DMS 273 treated with DMSO at 0.1 percent for 48 hours (cell line): ENCODE measurements at places on chromosomes 6 and 20.

DNA sequence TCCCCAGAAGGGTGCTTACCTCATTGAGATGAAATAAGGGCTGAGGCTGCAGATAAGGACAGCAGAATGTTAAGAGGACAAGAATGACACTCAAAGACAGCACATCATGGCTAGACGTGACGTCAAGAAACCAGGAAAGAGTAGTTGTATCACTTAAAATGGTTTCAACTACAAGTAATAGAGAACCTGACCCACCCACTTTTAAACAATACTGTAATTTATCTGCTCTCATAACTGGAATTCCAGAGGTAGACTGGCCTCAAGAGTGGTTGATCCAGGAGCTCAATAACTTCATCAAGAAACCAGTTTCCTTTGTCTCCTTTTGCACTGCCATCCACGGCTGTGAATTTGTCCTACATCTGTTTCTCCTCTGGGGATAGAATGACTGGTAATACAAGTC lies 187.1 kb downstream of the EYA4 start:
- no peak for DNase-seq

- no peak for DNase-seq
Measured at GRCh38 chr6:34657037-34657306, 39.6 kb downstream of the ILRUN start.

DNA sequence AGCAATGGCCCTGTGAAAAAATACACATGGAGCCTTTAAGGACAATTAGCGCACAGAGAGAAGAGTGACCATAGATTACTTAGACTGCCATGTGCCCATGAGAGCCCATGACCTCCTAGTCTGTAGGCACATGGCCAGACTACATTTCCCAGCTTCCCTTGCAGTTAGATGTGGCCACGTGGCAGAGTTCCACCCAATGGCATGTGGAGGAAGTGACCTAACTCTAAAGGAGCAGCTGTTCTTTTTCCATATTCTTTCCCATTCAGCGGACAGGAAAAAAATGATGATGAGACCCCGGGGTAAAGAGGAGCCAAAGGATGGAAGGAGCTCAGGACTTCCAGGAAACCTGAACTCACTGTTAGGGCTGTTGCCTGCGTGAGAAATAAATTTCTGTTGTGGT lies 116.6 kb downstream of the CBLN4 start:
- DNase-seq, result no peak

- DNase-seq, result no peak
Measured at GRCh38 chr6:99148111-99148510, 200.4 kb upstream of the FBXL4 start.

GRCh38 chr6:161271343-161272030 lies 2.4 kb downstream of the AGPAT4 start:
- no peak for DNase-seq

DNA sequence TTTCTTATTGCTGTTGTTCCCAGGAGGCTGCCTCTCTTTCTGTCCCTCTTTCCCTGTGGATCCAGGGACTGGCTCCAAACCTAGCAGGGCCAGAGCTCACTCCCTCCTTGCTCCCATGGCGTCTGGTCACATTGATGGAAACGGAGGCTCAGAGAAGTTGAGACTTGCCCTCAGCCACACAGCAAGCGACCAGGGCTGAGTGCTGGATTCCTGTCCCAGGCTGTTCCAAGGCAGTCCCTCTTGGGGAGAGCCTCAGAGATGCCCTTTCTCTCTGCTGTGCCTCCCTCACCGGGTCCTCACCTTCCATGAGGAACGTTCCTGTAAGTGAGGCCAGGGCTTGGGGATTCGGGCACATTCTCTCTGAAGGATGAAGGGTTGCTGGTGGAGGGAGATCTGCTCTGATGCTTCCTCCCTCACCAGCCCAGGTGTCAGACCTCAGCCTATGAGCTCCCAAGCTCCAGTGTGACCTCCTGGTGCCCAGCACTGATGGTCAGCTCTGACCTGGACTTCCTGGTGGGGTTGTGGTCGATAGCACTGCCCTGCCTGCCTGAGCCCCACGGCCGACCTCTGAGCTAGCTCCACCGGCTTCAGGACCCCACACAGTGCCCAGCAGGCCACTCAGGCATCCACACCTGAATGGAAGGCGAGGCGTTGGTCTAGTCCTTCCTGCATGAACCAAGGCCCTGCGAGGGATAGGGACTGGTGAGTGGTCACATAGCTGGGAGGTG lies 26.8 kb downstream of the SUN5 start:
- no peak for DNase-seq
